Stimulated activated CD8-positive, alpha-beta memory T cell treated with anti-CD3 and anti-CD28 coated beads, Interleukin-4, amount 100 ng/mL, for 24 hours (primary cell): ENCODE measurements at places on chromosomes 2 and 18.

GRCh38 chr2:149908726-149909683 is 321.4 kb upstream of the MMADHC start:
- no peak for DNase-seq

DNA sequence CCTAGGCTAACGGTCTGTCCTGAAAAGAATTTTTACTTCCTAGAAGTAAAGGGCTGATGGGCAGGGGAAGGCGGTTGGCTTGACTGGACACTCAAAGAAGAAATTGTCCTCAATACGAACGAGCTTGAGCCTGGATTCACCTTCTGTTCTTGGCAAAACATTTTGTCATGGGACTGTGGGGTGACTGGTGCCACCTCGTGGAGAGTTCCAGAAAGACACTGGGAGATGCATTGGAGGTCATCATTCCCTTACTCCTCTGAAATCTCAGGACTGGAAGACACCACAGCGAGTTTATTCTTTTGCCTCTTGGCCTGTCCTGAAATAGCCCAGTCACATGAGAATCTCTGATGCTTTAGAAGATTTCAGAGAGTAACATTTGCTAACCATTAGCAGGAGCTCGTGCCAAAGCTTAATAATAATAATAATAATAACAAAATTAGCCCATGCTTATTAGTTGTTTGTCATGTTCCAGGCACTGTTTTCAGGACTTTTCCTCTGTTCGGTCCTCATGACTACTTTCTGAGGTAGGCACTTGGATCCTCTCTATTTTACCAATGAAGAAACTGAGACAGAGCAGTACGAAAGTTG is 44.5 kb downstream of the TMEM182 start:
- peak; percentile 4 for DNase-seq

- DNase-seq: no peak
Measured at GRCh38 chr2:85674417-85674816, 6.4 kb upstream of the SFTPB start.

- DNase-seq: no peak
Measured at GRCh38 chr2:100451734-100452133, 18.5 kb upstream of the NMS start.

- no peak for DNase-seq
Measured at GRCh38 chr2:112658839-112659667, 13.3 kb downstream of the SLC20A1 start.
